ENCODE measurements at places on chromosomes 2 and 18.

DNA sequence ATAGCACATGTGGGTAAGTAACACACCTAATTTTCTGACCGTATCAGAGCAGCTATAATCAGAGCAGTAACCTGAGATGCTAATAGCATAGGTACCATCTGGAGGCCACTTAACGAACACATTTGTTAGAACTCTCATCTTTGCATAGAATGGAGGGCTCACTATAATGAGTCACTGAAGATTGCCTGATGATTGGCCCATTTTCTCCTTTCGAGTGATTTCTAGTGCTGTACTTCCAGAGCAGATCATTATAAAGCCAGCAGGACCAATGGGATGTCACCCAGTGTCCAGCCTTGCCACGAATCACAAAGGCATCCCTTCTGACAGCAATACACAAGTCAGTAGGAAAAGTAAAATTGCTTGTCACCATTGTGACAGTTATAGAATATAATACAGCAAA is 81.7 kb upstream of the REV1 start:
- DNase-seq: no peak

- no peak for DNase-seq
Observed at GRCh38 chr2:234805836-234806235, 146.0 kb upstream of the SH3BP4 start.

- no peak for DNase-seq
Observed at GRCh38 chr2:209942426-209942825, 60.0 kb upstream of the RPE start.

- DNase-seq: no peak
Observed at GRCh38 chr2:175847128-175847527, 154.9 kb downstream of the LNPK start.

GRCh38 chr2:14428056-14428455 is 204.5 kb upstream of the LRATD1 start:
- DNase-seq: no peak

GRCh38 chr2:218396688-218397462 is 2.8 kb upstream of the CTDSP1 start:
- DNase-seq: peak; percentile 81

DNA sequence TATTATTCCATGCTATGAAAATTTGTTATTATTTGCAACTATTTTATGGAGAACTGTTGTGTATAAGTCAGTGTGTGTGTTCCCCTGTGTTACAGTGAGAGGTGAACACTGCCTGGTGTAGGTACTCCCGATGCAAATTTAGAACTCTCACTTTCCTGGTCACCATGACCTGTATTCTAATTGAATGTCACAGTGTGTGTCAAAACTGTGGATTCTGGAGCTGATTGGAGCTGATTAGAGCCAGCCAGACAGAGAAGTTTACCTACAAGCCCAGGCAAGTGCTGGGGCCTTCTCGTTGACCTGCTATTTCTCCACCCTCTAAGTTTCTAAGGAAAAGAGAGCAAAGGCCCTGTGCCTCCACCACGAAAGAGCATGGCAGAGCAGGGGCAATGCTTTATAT is 216.0 kb downstream of the NYAP2 start:
- no peak for DNase-seq

GRCh38 chr18:38807915-38808314 is 1242.3 kb upstream of the CELF4 start:
- DNase-seq: no peak

DNA sequence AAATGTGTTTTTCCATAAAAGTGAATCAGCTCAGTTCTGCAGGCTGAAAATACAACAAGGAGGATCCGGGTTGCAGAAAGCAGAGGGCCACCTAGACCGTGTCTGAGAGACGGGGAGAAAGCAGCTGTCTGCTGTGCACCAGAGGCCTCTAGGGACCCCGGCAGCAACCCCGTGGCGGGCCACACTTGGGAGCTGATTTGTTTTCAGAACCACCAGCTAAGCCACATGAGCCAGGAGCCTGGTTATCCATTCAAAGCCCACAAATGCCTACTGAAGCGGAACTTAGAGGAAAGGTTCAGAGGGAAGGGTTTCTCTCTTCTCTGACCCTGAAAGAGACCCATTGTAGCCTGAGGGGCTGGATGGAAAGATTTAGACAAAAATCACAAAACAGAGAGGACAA is 28.4 kb upstream of the ID2 start:
- no peak for DNase-seq

- peak; percentile 34 for DNase-seq
Observed at GRCh38 chr2:42569116-42569711, 782 bp downstream of the MTA3 start.

GRCh38 chr2:105403241-105403782 is 4.5 kb upstream of the FHL2 start:
- peak; percentile 62 for DNase-seq

DNA sequence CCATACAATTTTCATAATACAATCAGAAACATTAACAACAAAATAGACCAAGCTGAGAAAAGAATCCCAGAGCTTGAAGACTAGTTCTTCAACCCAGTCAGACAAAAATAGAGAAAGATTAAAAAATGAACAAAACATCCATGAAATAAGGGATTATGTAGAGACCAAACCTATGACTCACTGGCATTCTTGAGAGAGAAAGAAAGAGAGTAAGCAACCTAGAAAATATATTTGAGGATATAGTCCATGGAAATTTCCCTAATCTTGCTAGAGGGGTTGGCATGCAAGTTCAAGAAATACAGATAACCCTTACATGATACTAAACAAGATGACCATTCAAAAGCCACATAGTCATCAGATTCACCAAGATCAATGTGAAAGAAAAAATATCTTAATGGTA is 281.7 kb downstream of the CCDC85A start:
- no peak for DNase-seq

DNA sequence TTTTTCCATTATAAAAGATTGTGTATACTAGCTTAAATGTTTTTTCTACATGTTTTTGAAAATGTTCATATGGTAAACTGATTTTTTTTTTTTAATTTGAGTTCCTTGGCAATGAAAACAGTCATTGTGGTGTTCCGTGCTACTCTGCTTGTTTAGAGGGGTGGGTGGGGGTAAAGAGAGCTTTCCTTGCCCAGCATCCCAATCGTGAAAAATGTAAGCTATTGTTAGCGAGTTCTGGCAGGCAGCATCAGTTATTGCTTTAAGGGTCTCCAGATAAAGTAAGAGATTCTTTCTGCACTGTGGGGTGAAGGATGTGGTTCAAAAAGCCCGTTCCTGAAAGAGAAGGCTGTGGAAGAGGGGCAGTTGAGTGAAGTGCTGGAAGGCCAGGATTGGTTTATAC is 118.4 kb downstream of the TANC1 start:
- DNase-seq: no peak

GRCh38 chr2:214896274-214896673 is 86.8 kb upstream of the BARD1 start:
- DNase-seq: no peak

Measured in SW480 (cell line).